Chondrocyte (in vitro differentiated cells): ENCODE measurements at places on chromosomes 3 and 15. TPM values are rescaled to one million over a fixed set of nuclear protein-coding genes. Genes with fewer than 3 reads are reported as not detected.

The POLG gene
- 49.7 to 54.2 TPM (median 52.1 TPM) in 3 replicates for total RNA-seq

The U2SURP gene
- total RNA-seq, result 63.0 to 72.9 TPM (median 63.7 TPM) in 3 replicates

The IMP3 gene
- total RNA-seq, result 28.7 to 30.0 TPM (median 29.0 TPM) in 3 replicates

The AGBL1 gene
- total RNA-seq, result not detected in 3 replicates

- no peak for DNase-seq
Measured at GRCh38 chr15:67177752-67178151, 76.7 kb downstream of the AAGAB start.

GRCh38 chr15:92617549-92618520, 37.7 kb downstream of the FAM174B start:
- DNase-seq, result peak; percentile 48

GRCh38 chr3:136631424-136631823, 120.8 kb downstream of the STAG1 start:
- no peak for DNase-seq

GRCh38 chr3:50237133-50237651, 1.2 kb downstream of the GNAI2 start:
- no peak for DNase-seq

- DNase-seq, result no peak
Measured at GRCh38 chr3:84440291-84440690, 518.5 kb upstream of the CADM2 start.
